ENCODE measurements at places on chromosomes 3 and 15.

GRCh38 chr3:45145223-45145622 lies 955 bp downstream of the CDCP1 start:
- no peak for DNase-seq

- DNase-seq = no peak
These were observed 49.5 kb downstream of the TLNRD1 start for GRCh38 chr15:81050259-81050658.

- DNase-seq = no peak
These were observed 304.8 kb downstream of the CTNNB1 start for GRCh38 chr3:41503998-41504623.

DNA sequence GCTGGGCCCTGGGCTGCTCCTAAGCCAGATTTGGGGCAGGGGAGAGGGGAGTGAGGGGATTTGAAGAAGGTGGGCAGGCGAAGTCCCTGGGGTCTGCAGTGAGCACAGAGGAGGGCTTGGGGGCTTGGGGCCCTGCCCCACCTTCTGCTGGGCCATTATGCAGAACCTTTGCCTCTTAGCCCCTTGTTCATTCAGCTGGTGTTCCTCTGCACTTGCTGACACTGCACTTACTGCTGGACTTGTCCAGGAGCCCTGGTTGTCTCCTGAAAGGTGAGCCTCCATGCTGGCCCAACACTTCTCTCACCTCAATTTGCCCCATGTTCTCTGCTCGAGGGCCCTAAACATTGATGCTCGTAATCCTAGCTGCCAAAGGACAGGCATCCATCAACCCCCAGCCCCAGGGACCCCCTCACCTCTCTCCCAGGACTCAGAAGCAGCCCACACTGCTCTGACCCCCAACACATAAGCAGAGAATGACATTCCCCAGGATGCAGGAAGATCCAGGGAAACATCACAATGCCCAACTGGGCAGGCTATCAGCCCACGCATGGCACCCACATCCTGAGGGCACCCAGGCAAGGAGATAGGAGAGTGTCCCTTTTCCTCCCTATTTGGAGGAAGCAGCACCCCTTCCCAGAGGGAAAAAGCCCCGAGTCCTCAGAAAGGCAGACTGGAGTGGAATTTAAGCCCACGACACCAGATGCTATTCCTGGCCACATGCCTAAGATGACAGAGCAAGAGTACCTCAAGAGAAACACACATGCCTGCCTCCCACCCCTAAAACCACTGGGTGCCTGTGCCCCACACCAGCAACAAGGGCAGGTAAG lies 76.8 kb downstream of the ADCY5 start:
- no peak for DNase-seq

- DNase-seq = no peak
These were observed 4.6 kb upstream of the CTSH start for GRCh38 chr15:78949461-78949860.

GRCh38 chr15:31301673-31301990 lies 25.0 kb upstream of the KLF13 start:
- no peak for DNase-seq

GRCh38 chr3:133476971-133477375 lies 77.1 kb downstream of the BFSP2 start:
- peak; percentile 58 for DNase-seq

GRCh38 chr3:178277605-178278004 lies 258.6 kb upstream of the KCNMB2 start:
- DNase-seq = no peak

GRCh38 chr3:95184038-95184437 lies 1121.2 kb downstream of the NSUN3 start:
- no peak for DNase-seq

- no peak for DNase-seq
These were observed 64.9 kb upstream of the SELENOK start for GRCh38 chr3:53956586-53956985.

DNA sequence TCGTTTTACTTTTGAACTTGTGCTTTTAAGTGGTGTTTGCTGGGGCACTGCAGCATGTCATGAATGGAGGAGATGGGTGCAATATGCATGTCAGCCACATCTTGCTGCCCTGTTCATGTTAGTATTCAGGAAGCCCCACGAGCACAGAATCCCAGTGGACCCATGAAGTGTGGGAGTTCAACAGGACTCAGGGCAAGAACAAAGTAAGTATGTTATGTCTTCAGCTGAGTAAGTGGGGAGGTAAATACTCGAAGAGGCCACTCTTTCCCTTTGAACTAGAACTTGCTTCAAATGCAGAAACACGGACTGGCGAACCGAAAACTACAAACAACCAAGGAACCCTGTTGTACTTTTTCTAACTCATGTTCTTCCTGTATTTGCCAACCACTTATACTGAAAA lies 23.4 kb downstream of the SOX14 start:
- DNase-seq = no peak

- DNase-seq = no peak
These were observed 10.3 kb downstream of the RTP1 start for GRCh38 chr3:187207624-187208023.

GRCh38 chr3:31161889-31162288 lies 267.4 kb upstream of the GADL1 start:
- no peak for DNase-seq

DNA sequence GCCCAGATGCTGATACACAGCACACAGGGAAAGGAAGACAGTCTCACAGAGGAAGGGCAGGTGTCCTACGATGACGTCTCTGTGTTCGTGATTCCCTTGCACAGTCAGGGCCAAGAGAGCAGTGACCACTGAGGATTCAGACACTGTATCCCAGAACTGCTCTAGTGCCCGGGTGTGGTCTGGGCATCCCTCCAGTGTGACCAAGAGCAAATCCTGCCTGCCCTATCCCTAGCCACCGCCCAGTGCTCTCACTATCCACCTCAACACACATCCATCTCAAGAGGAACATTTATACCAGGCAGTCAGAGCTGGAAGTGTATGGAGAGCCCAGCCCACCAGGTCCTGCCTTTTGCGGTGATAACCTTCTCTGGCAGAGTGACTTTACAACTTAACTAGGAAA lies 4.1 kb downstream of the PPM1M start:
- DNase-seq = no peak

DNA sequence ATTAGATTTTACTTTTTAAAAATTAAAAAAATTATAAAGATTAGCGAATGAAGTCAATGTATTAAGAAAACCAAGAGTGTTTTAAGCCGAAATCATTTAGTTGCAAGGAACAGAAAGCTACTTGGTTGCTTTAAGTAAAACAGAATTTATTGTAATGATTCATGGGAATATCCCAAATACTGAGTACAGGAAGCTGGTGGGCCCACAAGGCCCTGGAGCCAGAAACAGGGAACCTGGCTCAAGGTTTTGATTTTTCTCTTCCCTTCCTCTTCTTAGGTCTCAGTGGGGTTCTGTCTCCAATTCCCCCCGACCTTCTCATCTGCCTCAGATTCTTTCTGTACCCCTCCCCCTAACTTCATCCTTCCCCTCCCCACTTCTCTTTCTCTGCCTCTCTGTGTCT lies 229.0 kb downstream of the TLE3 start:
- no peak for DNase-seq

DNA sequence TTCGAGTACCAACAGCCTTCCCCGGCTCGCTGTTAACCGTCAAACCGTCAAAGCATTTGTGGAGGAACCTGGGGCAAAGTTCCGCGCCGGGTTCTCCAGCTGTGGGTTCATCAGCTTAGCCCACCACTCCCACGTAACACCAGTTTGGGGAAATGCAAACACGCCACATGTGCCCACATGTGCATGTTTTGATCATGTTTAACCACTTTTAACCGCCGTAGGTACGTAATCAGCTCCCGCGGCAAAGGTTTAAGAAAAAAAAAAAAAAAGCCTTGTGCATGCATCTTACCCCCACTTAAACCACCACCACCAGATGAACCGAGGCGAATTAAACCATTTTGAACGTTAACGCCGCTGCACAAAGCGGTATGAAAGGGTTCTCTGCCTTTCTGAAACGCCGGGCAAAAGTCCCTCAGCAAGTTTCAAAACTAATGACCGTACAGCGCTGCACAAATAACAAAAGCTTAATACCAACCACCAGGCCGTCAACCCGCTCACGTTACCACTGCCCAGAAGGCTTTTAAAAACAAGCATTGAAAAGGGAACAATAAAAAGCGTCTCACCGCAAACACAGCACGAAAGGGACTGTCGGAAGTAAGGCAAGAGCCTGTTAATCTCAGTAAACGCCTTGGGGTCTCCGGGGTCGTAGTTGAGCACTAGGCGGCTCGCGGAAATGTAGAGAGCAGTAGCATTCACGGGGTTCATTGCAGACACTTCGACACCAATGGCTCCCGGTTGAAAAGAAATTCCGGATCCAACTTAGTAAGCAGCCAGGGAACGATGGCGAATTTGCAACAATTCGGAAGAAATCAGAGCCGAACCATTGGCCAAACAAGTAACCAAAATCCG lies 1.5 kb downstream of the MSL2 start:
- peak; percentile 30 for DNase-seq

- no peak for DNase-seq
These were observed 110.3 kb upstream of the ICE2 start for GRCh38 chr15:60589253-60589652.

DNA sequence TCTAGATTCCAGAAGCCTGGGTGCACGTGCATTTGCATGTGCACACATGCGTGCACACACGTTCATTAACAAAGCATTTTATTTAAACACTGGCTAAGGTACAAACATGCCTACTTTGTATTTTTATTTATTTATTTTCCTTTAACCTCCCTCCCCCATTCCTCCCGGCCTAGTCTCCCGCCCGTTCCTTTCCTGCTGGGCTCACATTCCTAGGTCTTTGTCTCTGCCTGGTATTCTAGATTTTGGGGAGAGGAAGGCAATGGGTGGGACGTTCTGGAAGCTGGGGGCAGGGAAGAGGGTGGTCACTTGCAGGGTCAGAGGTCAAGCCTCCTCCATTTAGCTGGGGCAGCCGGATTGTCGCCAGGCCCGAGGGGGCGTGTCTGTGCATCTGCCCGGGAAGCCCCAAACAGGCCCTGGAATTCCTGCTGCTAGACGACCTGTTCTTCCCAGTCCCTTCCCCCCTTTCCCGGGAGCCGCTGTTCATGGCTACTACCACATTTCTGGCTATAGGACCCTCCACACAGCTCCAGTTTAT lies 51.8 kb downstream of the TRIM71 start:
- no peak for DNase-seq

- no peak for DNase-seq
These were observed 233.5 kb downstream of the MEIS2 start for GRCh38 chr15:36866896-36867295.

- DNase-seq = peak; percentile 46
These were observed 44.3 kb upstream of the CPNE4 start for GRCh38 chr3:132079147-132079546.

DNA sequence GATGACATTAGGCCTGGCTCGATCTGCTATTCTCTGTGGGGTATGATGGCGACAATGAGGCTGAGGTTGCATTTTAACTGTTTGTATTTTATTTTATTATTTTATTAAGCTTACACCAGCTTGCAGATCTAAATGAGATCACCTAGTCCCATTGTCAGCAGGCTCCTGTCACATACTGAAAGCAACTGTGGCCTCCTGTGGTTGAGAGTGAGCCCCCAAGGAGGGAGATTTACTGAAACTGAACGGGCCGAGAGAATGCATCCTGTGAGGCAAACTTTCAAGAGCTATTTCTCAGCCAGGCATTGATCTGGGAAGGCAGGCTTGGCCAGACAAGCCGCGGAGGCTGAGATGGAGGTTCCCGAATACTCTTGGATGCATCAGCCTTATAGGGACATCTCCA lies 210.4 kb upstream of the ARRDC4 start:
- DNase-seq = no peak

DNA sequence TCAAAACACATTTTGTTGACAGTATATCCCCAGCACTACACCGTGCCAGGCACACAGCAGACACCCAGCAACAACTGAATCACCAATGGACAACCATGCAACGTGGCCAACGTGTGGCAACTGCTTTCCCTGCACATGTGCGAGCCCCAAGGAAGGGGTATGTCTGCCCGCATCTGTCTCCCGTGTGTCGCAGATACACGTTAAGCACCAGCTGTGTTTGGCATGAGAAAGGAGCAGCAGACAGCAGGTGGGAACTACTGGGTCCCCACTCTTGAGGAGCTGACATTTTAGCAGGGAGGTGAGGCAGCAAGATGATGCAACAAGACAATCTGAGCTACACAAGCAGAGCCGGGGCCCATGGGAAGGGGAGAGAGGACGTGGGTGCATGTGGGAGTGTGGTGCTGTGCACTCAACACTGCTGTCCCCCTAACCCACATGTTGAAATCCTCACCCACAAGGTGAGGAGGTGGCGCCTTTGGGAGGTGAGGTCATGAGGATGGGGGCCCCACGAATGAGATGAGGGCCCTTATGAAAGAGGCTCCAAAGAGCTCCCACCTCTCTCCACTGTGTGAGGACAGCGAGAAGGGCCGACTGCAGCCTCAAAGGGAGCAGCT lies 56.2 kb downstream of the ROPN1B start:
- no peak for DNase-seq

GRCh38 chr3:117366574-117366973 lies 657.0 kb downstream of the TUSC7 start:
- no peak for DNase-seq

- no peak for DNase-seq
These were observed 25.6 kb downstream of the RASGRP1 start for GRCh38 chr15:38539008-38539343.

GRCh38 chr15:76968306-76968705 lies 26.6 kb upstream of the PSTPIP1 start:
- no peak for DNase-seq

DNA sequence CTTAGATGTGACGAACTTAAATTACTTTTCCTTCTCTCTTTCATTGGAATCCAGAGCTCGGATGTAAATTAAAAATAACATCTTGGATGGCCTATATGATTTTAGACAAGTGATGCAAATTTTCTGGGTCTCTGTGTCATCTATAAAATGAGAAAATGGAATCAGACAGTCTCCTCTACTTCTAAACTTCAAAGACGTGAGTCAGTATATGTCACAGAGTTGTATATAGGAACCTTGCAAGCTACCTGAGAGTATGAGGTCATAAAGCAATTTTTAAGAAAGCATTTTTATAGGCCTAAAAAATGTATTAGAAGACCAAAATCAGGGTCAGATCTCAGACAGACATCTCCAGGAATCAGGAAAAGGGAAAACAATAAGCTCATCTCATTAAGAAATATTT lies 128.3 kb downstream of the TBL1XR1 start:
- DNase-seq = no peak

GRCh38 chr3:125310623-125311081 lies 64.5 kb downstream of the ZNF148 start:
- DNase-seq = no peak

GRCh38 chr15:80898040-80898439 lies 91.6 kb downstream of the MESD start:
- DNase-seq = no peak

- no peak for DNase-seq
These were observed 156.7 kb downstream of the SUCLG2 start for GRCh38 chr3:67497746-67498145.
